Breast epithelium (tissue), 4 donors: ENCODE measurements at places on chromosomes 6 and 20.

DNA sequence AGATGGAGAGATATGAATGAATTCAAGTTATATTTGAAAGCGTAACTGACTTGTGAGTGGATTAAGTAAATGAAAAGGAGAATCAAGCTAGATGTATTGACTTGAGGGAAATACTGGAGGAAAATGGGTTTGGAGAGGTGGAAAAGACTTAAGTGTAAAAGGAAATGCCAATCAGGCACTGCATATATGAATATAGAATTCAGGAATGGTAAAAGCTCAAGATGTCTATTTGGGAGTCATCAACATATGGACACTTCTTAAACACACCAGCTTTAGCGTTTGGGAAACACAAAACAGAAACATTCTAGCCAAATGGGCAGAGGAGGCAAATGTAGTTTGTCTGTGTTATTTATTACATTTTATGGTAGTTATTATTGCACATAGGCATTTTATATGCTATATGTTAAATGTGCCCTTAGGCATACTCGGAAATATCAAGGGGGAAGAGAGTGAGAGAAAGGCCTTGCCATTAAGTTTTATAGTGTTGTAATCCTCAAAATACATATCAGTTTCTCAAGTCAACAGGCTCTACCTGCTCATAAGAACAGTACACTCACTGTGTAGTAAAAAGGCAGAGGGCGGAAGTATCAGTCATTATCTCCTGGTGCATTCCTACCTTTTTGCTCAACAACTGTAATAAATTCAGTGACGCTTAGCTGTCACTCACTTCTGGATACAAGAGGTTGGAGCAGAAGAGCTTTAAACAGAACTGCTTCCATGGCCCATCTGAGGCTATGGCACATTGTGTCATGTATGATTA is 33.7 kb upstream of the ME1 start:
- no peak for DNase-seq

DNA sequence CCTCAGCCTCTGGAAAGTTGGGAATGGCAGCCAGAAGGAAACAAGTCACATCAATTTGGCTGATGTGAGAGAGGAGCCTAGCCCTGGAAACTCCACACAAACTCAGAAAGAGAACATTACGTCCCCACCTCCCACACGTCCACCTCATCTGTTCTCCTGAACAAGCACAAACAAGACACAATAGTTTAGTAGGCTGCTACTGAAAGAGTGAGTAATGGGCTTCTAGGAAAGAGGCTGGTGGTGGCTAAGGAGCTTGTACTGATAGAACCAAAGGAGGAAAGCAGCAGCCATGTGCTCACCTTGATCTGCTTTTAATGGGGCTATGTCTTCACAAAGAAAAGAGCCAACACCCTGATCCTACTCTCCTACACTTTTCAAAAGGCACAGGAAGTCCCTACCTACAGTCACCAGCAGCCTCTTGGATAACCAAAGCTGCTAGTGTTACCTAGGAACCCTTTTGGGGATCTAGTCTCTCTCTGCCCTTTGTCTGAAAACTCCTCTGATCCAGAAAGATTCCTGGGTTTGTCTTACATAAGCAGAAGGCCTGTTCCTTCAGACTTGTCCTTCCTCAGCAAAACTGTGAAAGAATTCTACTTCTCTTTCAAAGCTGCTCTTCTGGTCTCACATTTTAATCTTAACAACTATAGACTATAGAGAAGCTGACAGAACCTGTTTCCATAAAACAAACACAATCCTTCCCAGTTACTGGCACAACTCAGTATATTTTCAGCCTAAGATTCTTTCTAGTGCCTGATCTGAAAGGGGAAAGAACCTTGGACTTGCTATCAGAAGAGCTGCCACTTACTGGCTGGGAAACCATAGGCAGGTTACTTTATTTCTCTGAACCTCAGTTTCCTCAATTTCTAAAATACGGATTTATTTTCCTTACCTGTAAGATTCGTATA is 3.1 kb downstream of the PLAGL2 start:
- no peak for DNase-seq

DNA sequence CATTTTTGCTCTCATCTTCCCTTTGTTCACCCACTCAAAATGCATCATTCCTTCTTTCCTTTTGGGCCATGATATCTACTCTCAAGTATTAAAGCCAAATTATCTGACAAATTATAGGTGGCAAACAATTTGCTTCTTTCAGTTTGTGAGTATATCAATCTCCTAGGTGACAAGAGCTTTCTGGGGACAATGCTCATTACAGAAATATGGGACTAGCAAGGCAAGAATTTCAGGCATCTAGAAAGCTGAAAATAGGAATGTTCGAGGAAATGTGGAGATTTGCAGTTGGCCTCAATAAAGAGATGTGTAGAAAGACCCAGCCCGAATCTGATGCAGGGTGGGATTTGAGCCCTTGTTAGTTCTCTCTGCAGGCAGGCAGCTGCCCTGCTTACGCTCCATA is 71.8 kb downstream of the ALDH8A1 start:
- DNase-seq, result no peak

DNA sequence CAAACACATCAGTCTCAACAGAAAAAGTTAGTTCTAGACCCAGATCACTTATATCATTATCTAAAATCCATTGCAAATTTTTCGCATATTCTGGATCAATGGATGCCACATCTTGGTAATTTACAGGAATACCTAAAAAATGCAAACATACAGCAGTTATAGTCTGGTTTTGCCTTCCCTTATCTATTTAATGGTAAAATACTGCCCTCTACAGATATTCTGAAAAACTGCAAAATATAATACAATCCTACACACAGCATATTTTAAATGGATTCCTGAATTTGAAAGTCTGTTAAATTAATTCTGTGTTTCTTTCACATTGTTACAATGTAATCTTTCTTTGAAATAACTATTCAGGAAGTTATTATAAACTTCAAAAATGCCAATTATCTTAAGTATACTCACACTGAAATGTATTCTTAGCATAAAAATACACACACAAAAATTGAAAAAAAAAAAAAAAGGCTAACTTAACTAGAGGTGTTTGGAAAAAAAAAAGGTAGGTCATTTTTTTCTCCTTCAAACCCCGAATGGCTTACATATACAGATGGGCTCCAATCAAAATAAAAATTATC is 88.4 kb downstream of the HACE1 start:
- DNase-seq, result no peak

GRCh38 chr20:17431621-17432364 is 99.4 kb downstream of the BFSP1 start:
- DNase-seq, result no peak

DNA sequence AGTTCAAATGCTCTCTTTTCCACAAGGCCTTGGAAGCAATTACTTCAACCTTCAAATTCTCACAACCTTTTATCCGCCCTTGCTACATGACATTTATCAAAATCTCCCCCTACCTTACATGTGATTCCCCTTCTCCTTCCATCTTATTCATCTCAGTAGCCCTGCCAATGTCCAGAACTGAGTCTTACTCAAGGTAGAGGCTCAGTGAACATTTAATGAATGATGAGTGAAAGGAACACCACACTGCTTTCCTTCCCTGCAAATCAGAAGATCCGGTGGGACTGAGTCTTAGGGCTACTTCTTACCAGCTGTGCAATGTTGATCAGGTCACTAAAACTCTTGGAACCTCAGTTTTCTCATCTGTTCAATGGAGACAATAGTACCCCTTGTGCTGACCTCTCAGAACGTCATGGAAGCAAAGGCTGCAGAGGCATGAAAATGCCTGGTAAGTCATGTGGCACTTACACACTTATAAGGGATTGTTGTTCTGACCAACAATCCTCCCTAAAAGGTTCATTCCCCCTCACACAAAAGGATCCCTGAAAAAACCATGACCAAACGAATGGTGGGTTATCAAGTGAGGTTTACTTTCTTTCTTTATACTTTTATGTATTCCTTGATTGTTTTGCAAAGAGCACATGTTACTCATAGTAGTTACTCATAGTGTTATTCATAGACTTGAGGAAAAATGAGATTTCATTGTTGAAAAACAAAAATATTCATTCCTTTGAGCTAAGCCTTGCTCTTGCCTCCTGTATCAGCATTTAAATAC is 6.5 kb downstream of the MDGA1 start:
- no peak for DNase-seq

DNA sequence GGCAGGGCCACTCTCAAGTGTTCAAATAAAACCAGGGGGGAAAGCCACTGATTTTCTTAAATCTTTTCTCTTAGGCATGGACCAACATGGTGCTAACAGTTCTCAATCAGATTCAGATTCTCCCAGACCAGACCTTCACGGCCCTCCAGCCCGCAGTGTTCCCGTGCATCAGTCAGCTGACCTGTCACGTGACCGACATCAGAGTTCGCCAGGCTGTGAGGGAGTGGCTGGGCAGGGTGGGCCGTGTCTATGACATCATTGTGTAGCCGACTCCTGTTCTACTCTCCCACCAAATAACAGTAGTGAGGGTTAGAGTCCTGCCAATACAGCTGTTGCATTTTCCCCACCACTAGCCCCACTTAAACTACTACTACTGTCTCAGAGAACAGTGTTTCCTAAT is 41.5 kb upstream of the SMIM28 start:
- no peak for DNase-seq

DNA sequence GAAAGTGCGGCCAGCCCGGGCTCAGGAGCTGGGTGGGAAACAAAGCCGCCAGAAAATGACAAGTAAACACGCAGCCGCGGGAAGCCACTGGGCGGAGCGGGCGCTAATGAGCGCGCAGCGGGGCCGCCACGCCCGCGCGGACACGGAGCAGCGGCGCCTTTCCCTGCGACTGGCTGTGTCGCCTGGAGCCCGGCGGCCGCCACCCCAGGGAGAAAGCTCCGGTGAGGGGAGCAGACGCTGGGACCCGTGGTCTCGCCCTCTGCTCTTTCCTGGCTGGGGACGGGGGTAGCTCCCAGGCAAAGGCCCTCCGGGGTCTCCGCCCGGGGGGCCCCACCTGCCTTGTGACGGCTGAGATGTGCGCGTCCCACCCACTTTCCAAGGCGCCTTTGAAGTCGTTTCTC is 54.9 kb downstream of the PRR18 start:
- no peak for DNase-seq

DNA sequence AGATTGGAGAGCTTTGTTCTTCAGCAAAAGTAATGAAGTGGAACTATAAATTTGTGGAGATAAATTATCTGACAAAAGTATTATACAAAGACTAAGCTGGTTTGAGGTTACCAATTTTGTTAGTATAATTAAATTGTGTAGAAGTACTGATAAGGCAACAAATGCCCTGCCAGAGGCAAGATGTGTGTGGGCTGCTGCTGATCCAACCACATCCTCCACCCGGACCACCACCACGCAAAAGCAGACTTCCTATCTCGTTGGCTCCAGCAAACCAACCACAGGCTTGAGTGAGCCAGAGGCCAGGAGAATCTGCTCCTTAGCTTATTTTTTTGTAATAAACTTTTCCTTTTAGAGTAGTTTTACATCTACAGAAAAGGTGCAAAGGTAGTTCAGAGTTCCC is 1.1 kb upstream of the MYLK4 start:
- DNase-seq, result no peak

DNA sequence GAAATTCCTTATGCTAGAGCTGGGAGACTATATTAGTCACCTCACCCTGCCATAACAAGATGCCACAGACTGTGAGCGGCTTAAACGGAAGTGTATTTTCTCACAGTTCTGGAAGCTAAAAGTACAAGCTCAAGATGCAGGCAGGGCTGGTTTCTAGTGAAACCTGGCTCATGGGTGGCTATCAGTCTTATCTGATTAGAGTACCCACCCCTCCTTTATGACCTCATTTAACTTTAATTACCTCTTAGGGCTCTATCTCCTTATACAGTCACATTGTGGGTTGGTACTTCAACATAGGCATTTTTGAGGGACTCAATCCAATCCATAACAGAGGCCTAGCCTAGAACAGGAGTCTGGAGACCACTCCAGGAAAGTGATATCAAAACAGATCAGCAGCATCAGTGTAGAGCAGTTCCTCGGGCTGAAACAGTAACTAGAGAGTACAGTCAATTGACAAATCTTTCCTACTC is 2.3 kb upstream of the SNRNP48 start:
- DNase-seq, result no peak

DNA sequence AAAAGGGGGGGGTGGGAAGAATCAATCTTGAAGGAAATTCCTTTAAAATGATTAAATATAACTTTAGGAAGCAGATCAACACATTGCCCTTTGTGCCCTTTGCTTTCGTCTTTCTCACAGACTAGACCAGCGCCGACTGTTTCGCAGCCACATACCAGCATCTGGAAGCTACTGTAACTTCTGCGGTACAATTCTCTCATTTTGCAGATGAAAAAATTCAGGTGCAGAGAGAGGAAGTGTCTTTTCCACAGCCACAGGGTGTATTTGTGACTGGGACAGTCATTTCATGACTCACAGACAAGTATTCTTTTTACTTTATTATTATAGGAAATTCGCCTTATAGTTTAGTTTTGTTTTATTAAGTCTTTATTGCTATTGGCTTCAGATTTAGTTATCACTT is 84.2 kb downstream of the UST start:
- DNase-seq, result no peak

- no peak for DNase-seq
Measured at GRCh38 chr6:33967966-33968724, 164.3 kb upstream of the MLN start.

DNA sequence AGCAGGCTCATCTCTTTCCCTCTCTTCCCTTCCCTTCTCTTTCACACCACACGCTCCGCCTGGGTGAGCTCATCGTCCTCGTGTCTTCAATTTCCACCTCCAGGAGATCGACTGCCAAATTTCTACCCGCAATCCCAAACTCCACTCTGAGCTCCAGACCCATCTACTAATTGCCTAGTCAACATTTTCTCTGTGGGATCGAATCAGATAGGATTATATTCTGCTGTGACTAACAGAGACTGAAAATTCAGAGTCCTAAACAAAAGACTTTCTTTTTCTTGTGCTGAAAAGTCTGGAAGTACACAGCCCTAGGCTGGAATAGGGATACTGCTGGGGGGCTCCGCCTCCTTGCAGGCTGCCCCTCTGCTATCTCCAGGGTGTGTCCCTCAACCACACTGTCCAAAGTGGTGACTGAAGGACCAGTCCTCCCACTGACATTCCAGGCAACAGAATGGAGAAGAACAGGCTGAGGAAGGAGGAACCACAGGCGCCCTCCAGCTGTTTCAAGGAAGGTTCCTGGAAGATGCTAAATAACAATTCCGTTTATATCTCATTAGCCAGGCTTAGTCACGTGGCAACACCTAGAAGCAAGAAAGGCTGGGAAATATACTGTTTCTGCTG is 5.0 kb upstream of the HSPA12B start:
- DNase-seq, result no peak

DNA sequence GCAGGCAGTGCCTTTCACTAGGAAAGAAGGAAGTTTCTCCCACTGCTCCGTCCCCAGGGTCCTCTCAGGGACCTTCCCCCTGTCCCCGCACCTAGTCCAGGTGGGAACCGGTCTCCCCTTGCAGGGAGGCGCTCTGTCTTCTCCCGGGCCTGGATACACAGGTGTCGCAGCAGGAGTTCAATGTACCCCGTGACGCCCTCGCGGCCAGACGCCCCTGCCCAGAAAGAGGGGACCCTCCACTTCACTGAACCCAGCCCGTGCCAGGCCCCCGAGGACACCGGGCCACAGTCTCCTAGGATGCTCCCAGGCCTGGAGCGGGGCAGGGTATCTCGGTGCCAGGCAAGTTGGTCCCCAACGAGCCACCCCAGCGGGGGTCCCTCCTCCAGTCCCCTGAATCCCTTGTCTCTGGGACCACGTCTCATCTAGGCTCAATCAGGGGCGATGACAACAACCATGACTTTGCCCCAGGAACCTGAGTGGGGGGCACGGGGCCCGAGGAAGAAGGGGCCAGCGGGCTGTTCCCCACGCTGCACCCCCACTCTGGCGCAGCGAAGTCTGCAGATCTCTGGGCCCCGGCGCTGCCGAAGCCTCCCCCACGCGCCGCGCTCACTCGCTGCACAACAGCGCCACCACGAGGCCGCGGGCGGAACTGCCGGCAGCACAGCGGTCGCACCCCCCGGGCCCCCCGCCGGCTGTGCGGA is 103.0 kb downstream of the EDN3 start:
- peak; percentile 25 for DNase-seq

- peak; percentile 22 for DNase-seq
Measured at GRCh38 chr20:5688431-5688972, 61.7 kb upstream of the SHLD1 start.
